ENCODE measurements at places on chromosomes 1 and 21. TPM values are rescaled to one million over a fixed set of nuclear protein-coding genes. Genes with fewer than 3 reads are reported as not detected.

The CFAP107 gene
- not detected for polyA plus RNA-seq

The USP33 gene
- 36.3 TPM for polyA plus RNA-seq

The CD46 gene
- polyA plus RNA-seq, result 29.0 TPM

The KCNH1 gene
- polyA plus RNA-seq, result 5.2 TPM

The SKI gene
- 48.5 TPM for polyA plus RNA-seq

The GNAT2 gene
- polyA plus RNA-seq, result not detected

The S1PR1 gene
- 27.3 TPM for polyA plus RNA-seq

The DDOST gene
- polyA plus RNA-seq, result 163 TPM

The BARHL2 gene
- 1.3 TPM for polyA plus RNA-seq

Measured in brain (organoid and tissue), 16 donors.